ENCODE measurements at places on chromosomes 12 and 14.

DNA sequence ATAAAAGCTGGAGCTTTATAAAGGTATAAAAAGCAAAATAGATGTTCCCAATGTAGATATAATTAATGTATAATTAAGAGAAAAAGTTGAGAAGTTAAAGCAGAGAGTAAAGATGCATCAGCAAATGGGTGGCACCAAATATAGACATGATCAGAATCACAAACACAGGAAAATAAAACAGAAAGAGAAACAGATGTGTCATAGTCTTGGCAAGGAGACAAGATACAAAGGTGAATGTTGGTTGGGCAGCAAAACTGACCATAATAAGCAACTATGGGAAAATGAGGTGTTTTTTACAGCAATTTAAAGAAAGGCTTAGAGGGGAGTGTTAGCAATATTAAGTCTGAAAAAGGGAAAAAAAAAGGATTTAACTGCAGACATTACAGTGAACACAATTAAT lies 135.4 kb upstream of the CLEC14A start:
- DNase-seq = no peak

GRCh38 chr12:71780237-71780822 lies 25.7 kb downstream of the RAB21 start:
- DNase-seq = peak; percentile 18

DNA sequence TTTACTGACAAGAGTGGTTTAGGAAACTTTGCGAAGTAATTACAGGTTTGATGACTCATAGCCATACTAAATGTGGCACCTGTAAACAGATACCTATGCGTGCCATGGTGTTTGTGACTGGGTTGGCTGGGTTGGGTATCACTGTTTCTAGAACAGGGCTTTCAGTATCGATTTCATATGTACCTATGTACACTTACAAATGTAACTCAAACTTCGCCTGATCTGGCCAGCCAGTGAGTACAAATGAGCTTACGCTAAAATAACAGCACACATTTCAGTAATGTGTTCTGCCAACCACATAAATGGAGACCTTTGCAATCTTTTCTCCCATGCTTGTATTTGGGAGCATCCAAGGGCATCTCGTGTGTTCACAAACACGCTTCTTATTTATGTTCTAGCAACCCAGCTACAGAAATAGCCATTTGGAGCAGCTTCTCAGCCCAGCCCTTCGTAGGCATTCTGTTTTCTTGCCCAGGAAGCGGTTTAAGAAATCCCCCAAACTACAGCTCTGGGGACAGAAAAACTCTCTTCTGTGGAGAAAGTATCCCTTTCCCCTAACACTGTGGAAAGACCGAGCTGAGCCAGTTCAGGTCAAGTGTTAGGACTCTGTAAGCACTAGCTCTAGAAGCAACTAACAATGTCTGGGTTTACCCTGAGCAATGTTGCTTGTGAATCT lies 42.3 kb upstream of the MDM1 start:
- DNase-seq = peak; percentile 53

GRCh38 chr12:106152334-106152733 lies 13.6 kb upstream of the NUAK1 start:
- no peak for DNase-seq

- peak; percentile 41 for DNase-seq
Observed at GRCh38 chr14:95504135-95505029, 12.1 kb downstream of the SYNE3 start.

DNA sequence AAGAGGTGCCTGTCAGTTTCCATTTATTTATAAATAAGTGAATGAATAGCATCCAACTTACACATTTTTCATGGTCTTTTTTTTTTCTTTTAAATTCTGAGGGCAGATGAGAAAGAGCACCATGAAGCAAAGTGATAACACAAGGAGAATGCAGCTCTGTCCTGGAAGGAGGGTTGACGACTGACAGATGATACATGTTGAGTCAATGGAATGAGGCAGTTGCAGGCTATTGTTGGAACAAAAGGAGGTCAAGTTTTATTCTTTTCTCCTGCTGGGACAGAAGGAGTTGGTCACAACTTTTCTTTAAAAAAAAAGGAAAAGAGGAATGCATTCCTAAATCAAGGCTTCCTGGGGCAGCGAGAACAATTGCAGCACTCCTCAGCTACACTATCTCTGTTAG lies 119.9 kb upstream of the PLEKHG7 start:
- DNase-seq = no peak

GRCh38 chr12:114512351-114512750 lies 106.4 kb upstream of the TBX5 start:
- no peak for DNase-seq

- DNase-seq = no peak
Observed at GRCh38 chr12:123487428-123487827, 29.5 kb downstream of the SNRNP35 start.

DNA sequence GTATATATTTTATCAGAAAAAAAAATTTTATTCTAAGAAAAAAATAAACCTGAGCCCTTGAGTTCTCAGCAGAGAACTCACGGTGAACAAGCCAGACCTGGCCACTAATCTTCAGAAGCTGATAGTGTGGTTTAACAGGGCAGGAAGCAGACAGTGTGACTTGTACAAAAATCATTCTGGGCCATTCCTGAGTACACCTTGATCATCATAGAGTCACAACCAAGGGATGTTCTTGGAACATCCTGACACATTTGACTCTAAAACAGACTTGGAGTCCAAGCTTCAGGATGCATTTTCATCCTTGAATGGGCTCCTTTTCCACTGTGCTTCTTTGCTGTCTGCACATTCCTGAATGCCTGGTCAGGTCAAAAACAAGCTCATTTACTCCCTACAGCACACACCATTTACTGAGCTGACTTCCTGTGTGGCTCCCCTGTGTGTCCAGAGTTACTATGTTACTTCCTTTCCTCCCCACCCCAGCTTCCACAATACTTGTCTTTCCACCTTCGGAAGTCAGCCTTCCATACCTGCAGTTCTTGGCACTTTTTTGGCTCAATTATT lies 112.0 kb downstream of the ANO6 start:
- no peak for DNase-seq

DNA sequence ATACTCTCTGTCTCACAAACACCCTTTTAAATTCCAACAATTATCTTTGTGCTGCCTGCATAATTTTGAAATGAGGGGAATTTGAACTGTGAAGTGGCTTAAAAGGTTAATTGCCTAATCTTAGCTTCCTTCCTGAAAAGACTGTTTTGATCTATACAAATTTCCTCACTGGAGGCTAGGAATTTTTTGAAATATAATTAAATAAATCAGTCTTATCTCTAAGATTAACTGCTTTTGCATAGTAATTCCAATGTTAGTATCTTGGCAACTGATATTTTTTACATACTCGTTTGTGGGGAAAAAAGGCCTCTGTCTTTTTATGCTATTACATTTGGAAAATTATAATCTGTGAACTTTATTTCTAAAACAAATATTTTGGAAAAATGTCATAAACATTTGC lies 498.5 kb downstream of the TMTC2 start:
- no peak for DNase-seq

GRCh38 chr12:56034586-56035332 lies 7.0 kb upstream of the RPS26 start:
- no peak for DNase-seq

GRCh38 chr12:101115326-101115725 lies 94.7 kb downstream of the SLC5A8 start:
- no peak for DNase-seq

- no peak for DNase-seq
Observed at GRCh38 chr12:9943240-9943639, 11.1 kb upstream of the CLEC2A start.

DNA sequence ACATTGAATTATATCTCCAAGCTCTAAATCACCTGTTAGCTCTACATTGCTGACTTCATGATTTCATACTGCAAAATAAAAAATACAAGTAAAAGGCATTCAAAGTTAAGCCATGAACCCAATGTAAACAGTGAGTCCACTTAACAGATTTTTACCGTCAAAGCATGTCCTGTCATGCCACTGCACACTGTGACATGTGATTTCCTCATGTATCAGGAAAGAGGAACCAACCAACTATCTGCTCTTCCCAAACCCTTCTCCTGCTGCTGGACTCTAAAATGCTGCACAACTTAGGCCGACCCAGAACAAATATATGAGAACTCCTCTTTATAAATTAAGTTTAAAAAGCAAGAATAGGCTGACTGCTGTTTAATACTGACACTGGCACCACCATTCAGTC lies 37.5 kb downstream of the TM7SF3 start:
- DNase-seq = no peak

DNA sequence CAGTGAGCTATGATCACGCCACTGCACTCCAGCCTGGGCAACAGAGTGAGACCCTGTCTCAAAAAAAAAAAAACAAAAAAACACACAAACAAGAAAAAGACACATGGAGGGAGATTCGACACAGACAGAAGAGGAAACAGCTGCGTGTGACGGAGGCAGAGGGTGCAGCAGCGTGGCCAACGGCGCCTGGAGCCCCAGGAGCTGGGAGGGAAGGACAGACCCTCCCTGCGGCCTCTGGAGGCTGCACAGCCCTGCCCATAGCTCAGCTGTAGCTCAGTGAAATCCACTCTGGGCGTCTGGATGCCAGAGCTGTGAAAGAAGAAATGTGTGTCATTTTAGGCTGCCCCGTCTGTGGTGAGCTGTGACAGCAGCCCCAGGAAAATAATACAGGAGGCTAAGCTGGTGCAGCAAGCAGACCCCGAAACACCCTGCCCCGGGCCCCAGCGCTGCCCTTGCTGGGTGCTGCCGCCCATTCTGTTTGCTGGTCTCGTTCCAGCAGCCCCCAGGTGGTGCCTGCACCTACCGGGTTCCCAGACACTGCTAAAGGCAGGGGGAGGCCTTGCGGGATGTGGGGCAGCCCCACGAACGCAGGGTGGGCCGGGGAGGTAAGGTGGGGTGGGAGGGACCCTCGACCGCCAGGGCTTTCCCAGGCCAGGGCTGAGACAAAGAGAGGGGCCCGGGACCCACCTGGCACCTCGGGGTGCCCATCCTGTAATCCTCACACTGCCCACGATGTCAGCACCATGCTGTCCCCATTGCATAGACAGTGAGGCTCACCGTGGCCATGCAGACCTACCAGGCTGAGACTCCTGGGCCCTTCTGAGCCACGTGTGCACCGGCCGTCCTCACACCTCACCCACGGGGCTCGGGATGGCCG lies 21.2 kb downstream of the GALNT9 start:
- no peak for DNase-seq

All from GM20000 (cell line).